ENCODE measurements at places on chromosomes 7 and 10. TPM values are rescaled to one million over a fixed set of nuclear protein-coding genes. Genes with fewer than 3 reads are reported as not detected.

DNA sequence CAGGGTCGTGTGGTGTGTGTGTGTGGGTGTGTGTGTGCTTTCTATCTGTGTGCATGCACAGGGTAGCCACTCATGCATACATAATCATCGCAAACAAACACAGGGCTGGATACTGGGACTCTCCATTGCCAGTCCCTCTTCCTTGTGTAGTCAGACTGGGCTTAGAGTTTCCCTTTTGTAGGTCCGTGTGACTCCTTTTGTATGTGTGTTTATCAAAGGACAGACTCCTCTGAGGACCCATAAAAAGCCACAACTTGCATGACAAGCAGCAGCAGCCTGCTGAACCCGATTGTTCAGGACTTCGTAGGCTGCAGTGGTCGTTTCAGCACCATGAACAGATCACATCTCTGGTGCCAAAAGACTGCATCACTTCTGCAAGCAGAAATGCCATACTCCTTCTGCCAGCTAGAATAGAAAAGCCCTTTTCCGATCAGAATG is 895 bp downstream of the VSTM2A start:
- no peak for DNase-seq

- no peak for DNase-seq
These were observed 156.9 kb upstream of the GDF10 start for GRCh38 chr10:47143072-47143471.

DNA sequence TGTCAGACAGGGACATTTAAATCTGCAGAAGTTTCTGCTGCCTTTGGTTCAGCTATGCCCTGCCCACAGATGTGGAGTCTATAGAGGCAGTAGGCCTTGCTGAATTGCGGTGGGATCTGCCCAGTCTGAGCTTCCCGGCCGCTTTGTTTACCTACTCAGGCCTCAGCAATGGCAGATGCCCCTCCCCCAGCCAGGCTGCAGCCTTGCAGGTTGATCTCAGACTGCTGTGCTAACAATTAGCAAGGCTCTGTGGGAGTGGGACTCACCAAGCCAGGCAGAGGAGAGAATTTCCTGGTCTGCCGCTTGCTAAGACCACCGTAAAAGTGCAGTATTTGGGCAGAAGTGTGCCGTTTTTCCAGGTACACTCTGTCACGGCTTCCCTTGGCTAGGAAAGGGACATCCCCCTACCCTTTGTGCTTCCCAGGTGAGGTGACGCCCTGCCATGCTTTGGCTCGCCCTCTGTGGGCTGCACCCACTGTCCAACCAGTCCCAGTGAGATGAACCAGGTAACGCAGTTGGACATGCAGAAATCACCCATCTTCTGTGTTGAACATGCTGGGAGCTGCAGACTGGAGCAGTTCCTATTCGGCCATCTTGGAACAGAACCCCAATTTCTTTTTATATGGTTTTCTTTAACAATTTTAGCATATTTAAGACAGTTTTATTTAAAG is 28.4 kb upstream of the VWDE start:
- no peak for DNase-seq

DNA sequence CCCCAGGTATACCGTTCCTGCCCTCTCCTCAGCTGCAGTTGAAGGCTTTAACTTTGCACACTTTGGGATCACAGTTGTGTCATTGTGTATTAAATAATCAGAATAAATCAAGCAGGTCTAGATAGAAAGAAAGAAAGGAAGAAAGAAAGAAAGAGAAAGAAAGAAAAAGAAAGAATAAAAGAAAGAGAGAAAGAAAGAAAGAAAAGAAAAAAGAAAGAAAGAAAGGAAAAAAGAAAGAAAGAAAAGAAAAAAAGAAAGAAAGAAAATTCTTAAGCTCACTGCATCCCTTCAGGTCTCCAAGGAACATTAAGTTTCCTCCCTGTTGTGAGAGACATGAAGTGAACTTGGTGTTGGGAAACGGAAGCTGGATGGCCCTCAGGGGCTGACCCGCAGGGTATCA is 17.2 kb upstream of the TRIM24 start:
- no peak for DNase-seq

DNA sequence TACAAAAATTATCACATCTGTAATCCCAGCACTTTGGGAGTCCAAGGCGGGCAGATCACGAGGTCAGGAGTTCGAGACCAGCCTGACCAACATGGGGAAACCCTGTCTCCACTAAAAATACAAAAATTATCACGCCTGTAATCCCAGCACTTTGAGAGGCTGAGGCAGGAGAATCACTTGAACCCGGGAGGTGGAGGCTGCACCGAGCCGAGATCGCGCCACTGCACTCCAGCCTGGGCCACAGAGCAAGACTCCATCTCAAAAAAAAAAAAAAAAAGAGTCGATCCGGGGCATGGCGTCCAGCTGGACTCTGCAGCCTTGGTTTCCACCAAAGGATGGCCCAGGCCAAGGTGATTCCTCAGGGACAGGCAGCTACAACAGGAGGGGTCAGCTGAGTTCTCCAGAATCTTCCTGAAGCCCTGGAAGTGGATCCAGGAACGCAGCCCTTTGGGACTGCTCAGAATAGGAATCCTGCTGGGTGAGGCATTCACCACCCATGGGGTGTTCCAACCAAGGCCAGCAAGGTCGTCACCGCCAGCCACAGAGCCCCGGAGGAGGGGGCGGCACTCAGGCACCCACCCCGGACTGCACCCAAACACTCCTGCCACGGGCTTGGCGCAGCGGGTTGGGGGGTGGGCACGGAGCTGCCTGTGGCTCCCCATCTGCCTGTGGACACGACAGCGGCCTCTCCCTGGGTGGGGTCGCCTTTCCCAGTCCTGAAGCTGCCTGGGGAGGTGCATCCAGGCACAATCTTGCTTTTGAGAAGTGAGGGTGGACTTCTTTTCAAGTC is 12.0 kb upstream of the UTF1 start:
- no peak for DNase-seq

- DNase-seq: no peak
These were observed 2.4 kb downstream of the ARID5B start for GRCh38 chr10:61903928-61904344.

GRCh38 chr10:132810807-132811700 is 25.1 kb upstream of the NKX6-2 start:
- DNase-seq: peak; percentile 19

DNA sequence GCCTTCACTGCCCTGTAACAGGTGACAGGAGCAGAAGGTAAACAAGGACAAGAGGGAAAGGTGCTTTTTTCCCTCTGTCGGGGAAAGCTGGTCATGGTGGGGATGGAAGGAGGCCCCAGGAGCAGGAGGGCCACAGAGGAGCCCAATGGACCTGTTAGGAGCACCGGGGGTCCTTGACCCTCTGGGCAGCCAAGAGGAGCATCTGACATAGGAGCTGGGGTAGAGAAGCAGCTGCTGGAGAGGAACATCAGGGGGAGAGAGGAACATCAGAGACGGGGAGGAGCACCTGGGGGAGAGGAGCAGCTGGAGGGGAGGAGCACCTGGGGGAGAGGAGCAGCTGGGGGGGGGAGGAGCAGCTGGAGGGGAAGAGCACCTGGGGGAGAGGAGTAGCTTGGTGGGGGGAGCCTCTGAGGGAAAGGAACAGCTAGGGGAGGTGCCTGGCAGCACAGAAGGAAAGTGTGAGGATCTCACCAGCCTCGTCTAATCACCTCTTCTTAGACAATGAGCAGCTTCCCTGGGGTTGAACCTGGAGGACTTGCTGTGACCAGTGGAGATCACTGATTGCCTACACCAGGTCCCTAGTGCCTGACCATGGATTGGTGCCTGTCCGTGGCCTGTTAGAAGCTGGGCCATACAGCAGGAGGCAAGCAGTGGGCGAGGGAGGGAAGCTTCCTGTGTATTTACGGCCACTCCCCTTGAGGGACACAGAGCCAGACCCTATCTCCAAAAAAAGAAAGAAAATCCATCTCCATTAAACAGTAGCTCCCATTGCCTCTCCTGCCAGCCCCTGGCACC is 37.6 kb downstream of the JAKMIP3 start:
- no peak for DNase-seq

DNA sequence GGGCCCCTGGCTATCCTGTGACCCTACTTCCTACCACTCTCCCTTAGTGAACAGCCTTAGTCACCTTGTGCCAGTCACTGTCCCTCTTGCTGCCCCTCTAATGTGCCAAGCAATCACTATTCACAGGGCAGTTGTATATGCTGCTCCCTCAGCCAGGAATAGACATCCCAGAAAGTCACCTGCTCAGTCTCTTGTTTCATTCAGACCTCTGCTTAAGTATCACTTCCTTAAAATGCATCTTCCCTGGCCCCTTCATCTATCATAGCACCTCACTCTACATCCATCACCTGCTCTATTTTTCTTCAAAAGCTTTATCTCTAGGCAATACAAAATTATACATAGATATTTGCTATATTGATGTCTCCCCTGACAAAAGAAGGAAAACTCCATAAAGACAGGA is 328.4 kb upstream of the NFE2L3 start:
- no peak for DNase-seq

GRCh38 chr10:58952747-58953466 is 223.5 kb upstream of the PHYHIPL start:
- no peak for DNase-seq

- DNase-seq: no peak
These were observed 636.8 kb downstream of the ETV1 start for GRCh38 chr7:13352677-13353076.

DNA sequence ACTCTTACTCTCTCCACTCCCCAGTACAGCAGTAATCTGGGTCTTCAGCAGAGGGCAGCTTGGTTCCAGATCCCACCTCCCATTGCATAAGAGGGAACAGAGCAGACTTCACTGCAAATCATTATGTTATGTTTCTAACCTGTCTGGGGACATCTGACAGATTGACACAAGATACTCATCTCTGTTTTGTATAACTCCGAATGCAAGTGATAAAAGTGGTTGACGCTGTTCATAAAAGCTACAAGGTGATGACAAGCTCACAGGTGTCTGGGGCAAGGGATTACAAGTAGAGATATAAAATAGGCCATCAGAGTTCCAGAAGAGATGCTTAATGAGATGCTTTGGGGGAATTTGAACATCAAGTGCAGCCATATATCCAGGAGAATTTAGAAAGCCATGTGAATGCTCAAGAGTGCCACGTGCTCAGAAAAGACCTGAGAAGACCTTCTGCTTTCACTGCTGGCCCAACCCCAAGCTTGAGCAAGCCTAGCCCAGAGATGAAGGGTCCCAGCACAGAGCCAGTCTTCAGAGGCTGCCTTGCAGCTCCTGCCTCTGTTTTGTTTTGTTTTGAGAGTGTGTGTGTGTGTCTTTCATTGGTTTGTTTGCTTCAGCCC is 80.6 kb downstream of the VSTM2A start:
- no peak for DNase-seq

GRCh38 chr10:108303149-108303548 is 1138.6 kb upstream of the SORCS1 start:
- no peak for DNase-seq

GRCh38 chr7:143243111-143243510 is 20.1 kb upstream of the GSTK1 start:
- DNase-seq: no peak

DNA sequence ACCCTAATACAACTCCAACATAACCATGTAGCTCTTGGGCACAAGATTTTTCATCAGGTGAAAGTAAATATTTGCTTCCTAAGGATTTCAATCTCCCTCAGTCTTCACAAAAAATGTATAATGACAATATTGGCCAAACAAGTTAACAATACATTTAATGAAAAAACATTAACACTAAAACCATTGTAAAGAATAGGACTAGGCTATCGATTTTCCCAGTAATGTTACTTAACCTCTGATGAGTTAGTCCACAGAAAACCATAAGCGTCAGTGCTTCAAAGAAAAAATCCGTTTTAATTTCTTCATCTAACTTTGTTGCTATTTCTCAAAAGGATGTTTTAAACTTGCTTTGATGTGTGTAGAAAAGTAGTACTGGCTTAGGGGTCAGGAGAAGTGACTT is 1.2 kb downstream of the ZNF33B start:
- no peak for DNase-seq

DNA sequence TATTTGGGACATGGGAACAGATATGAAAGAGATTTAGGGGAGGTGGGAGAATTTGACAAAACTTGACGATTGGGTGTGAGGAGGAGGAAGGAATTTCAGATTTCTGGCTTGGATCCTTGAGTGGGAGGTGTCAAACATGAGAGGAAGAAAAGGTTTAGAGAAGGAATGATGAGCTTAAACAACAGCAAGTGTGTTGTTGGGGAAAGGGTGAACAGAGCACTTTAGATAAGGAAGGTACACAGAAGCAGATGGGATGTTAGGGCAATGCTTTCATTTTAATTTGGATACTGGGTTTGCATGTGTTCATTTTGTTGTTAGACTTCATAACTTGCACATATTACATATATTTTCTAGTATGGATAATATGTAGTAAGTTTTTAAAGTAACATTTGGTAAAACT is 23.2 kb downstream of the REEP3 start:
- DNase-seq: no peak

DNA sequence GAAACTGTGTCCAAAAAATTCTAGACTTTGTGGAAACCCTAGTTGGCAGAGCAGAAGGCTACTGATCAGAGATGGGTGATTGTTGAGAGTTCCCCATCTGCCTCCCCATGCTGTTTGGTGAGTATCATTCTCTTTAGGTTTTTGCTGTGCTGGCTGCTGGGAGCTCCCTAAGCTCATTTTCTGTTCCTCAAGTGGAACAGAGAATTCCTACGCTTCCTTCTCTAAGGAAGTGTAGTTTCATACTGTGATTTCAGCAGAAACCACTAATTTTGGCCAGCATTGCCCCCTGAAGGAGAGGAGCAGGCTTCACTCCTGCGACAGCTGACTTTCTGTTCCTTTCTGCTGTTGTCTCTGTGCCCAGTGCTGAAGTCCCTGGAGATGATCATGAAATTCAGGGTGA is 355.3 kb upstream of the NPVF start:
- no peak for DNase-seq

DNA sequence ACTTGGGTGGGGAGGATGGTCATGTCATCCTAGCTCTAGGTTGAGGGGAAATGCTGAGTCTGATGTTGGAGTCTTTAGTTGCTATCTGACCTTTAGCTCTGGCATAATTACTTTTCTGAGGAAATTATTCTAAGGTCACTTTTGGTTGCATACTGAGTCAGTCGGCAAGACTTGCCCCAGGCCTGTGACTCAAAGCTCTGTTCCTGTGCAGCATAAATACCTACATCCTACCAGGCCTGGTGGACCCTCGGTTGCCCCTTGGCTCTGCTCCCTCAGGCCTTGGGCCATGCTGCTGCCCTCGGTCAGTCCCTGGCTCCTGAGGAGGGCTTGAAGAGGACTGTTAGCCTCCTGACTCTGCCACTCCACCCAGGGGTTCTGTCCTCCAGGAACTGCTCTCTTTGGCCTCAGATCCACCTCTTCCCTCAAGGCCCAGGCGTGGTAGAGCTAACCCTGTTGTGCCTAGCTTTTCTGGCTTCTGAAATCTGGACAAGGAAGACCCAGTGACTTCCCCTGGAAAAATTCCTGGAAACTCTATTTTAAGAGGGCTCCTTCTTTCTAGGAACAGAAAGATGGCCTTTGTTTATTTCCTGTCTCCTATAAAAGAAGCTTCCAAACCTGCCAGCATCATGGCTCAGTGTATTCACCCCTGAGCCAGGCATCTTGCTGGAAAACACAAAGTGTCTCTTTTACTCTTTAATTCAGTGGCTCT is 71.2 kb downstream of the TMEM178B start:
- DNase-seq: no peak

- peak; percentile 48 for DNase-seq
These were observed 724.2 kb upstream of the CELF2 start for GRCh38 chr10:10293481-10293951.

The RELN gene
- 0.56 TPM for total RNA-seq

The TRPV5 gene
- total RNA-seq: not detected

The ADCY1 gene
- total RNA-seq: 5.0 TPM

The NRG3 gene
- 0.19 TPM for total RNA-seq

The PPP1R17 gene
- total RNA-seq: not detected

The GPR141 gene
- 0.38 TPM for total RNA-seq

The HECTD2 gene
- total RNA-seq: 2.4 TPM

The CHST12 gene
- total RNA-seq: 14.8 TPM

The ASB10 gene
- total RNA-seq: 42.6 TPM

The GPR26 gene
- total RNA-seq: not detected
